NCI-H526 (cell line): ENCODE measurements at places on chromosomes 12 and 14.

DNA sequence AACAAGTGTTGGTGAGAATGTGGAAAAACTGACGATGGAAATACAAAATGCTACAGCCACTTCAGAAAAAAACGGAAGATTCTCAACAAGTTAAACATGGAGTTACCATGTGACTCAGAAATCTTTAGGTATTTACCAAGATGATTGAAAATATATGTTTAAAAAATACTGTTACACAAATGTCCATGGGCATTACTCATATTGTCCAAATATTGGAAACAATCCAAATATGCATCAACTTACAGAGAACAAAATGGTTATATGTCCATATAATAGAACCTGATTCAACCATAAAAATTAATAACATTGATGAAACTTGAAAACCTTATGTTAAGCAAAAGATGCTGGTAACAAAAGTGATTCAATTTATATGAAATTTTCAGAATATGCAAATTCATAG, 1057.7 kb upstream of the TMEM132C start:
- no peak for DNase-seq

- peak; percentile 31 for DNase-seq
Observed at GRCh38 chr14:57796556-57796955, 69.3 kb downstream of the SLC35F4 start.

DNA sequence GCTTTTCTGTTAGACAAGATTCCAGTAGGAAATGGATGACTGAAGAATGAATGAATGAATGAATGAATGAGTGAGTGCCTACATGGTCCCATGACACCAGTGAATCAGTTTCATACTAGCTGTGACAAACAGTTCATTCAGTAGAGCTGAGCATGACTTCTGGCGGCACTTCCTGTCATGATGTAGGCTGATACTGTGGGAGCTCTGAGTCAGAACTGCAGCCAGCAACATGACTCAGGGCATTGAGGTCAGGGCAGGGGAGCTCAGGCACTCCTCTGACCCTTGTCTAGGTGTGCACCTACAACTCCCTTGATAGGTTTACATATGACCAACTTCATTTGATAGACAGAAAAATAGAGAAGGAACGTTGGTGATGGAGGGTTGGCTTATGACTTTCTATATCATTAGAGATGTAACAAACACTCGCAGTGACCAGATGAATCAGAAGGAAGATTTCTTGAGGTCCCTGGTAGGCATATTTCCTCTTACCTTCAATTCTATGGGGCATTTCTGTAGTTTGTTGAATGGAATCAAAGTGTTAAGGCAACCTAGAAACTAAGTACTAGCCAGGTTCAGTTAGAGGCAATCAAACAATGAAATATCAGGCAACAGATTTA, 139.3 kb upstream of the ARHGAP5 start:
- DNase-seq, result no peak

GRCh38 chr12:31369712-31370521, 44.0 kb upstream of the SINHCAF start:
- peak; percentile 51 for DNase-seq

DNA sequence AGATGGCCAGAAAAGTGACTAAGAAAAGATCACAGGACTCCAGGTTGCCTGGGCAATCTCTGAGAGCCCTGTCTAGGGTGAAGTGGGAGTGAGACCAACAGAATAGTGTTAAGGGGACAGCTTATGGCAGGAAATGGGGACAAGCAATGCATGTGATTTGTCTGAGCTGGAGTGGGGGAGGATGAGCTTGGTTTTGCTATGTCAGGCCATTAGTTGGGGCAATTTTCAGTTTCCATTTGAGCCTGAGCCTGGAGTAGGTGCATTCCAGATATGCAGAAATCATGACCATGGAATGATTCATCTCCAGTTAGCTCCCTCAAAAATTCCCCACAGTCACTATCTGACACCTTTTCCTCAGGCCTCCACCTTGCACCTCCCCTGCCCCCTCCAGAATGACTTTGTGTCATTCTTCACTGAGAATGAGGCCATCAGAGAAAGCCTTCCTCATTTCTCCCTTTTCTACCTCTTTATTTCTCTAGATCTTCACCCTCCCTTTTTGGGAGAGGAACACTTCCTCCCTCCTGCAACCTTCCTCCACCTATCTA, 150.9 kb upstream of the PLEKHG7 start:
- DNase-seq, result no peak

- no peak for DNase-seq
Observed at GRCh38 chr14:67577909-67578749, 21.9 kb downstream of the PIGH start.

GRCh38 chr12:49976557-49976956, 3.8 kb downstream of the AQP6 start:
- DNase-seq, result no peak

GRCh38 chr14:64281805-64282204, 12.4 kb downstream of the ESR2 start:
- no peak for DNase-seq

GRCh38 chr12:6784296-6784695, 5.0 kb upstream of the CD4 start:
- no peak for DNase-seq

- DNase-seq, result no peak
Observed at GRCh38 chr12:98606359-98606988, 13.0 kb downstream of the SLC25A3 start.

DNA sequence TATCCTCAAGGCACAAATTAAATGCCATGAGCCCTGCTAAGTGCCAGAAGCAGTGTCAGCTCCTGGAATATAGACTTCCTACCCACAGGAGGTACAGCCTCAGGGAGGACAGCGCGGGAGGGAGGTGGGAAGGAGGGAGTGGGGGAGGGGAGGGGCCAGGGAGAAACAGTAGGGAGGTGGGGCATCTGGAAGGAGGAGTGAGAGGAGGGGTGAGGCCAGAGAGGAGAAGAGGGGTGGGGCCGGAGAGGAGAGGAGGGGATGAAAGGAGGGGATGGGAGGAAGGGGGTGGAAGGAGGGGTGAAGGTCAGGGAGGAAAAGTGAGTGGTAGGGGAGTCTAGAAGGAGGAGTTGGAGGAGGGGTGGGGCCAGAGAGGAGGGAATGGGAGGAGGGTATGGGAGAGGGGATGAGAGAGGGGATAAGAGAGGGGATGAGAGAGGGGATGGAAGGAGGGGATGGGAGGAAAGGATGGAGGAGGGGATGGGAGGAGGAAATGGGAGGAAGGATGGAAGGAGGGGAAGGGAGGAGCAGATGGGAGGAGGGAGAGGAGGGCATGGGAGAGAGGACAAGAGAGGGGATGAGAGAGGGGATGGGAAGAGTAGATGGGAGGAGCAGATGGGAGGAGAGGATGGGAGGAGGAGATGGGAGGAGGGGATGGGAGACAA, 9.2 kb upstream of the CCDC197 start:
- DNase-seq, result no peak

DNA sequence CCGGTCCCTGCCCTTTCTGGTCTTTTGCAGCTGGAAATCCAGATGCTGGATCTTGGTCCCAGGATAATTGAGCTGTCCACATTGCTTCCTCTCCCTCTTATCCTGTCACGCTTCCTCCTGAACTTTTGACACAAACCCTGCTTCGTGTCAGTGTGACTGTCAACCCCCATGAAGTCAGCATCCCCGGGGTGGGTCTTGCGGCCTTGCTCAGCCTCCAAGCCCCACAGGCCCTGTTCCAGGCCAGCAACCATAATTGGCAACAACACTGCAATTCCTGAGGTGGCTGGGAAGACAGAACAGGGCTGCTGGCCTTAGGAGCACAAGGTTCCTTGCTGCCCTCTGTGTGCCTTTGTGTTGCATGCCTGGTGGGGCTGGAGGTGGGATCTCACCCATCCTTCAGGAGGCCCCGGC, 74.9 kb downstream of the NTF3 start:
- DNase-seq, result no peak

DNA sequence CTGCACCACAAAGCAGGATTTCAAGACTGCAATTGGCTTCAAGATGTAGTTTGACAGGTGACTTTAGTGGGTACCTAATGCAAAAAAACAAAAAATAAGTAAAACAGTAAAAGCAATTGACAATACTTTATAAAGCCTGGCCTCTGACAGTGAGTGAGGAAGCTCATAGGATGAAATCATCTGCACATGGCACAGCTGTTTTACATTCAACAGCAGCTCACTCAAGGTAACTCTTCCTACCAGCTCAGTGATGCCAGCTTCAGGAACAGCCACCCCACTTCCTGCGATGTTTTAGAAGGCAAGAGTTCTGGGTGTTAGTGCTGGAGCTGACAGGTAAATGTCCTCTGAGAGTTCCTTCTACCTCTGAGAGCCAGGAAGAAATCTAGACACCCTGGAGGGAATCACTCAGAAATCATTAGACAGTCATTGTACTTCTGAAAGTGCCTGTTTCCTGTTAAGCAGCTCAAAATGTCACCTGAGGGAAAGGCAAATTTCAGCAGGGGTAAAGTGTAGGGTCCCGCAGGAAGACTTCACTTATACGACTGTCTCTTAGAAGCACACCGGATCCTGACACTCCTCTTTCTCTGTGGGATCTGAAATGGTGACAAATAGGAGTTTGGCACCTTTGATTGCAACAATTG, 99.9 kb downstream of the FOXN3 start:
- no peak for DNase-seq

DNA sequence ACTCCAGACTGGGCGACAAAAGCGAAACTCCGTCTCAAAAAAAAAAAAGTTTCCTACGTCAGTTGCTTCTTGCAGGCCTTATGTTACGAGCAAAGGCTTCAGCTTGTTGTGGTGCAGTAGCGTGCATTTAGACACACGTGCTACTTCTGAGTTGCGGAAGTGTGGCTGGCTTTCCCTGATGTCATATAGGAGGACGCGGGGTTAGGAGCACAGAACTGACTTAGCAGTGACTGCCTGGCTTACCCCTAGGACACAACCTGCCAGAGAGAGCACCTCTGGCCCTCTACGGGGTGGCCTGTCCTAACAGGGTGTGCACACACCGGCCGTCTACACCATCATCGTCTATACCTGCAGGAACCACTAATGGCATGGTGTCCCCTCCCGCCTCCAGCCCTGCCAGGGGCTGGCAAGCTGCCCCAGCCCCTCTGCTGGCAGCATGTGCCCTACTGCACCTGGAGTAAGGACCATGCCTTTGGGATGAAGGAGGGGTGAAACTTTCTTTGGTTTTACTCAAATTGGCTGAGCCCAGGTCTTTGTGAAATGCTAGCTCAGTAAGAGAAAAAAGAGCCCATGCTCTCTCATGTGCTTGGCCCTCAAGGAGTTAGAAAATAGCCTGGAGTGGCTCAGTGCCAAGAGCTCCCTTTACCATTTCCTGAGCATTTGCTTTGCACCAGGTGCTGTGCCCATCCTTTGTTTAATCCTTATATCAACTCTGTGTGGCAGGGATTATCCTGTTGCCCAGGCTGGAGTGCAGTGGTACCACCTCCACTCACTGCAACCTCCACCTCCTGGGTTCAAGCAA, 1.7 kb upstream of the GPR68 start:
- DNase-seq, result no peak

GRCh38 chr12:34288963-34289345, 266.7 kb downstream of the ALG10 start:
- no peak for DNase-seq

DNA sequence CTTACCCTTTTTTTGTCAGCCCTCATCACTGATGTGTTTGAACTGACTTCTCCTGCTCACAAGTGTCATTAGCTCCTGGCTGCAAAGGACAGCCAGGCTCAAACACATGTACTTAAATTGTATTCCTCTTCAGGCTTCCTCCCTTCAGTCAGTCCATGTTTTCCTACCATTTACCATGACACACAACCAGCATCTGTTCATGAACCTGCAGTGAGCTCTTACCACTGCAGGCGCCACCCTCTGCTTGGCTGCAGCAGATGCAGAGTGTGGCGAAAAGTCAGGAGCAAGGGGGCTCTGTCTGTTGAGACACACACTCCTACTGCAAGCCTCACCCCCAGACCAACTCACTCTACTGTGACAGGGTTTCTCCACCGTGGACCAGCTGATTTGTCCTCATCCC, 70.2 kb downstream of the TSPAN11 start:
- DNase-seq, result no peak

DNA sequence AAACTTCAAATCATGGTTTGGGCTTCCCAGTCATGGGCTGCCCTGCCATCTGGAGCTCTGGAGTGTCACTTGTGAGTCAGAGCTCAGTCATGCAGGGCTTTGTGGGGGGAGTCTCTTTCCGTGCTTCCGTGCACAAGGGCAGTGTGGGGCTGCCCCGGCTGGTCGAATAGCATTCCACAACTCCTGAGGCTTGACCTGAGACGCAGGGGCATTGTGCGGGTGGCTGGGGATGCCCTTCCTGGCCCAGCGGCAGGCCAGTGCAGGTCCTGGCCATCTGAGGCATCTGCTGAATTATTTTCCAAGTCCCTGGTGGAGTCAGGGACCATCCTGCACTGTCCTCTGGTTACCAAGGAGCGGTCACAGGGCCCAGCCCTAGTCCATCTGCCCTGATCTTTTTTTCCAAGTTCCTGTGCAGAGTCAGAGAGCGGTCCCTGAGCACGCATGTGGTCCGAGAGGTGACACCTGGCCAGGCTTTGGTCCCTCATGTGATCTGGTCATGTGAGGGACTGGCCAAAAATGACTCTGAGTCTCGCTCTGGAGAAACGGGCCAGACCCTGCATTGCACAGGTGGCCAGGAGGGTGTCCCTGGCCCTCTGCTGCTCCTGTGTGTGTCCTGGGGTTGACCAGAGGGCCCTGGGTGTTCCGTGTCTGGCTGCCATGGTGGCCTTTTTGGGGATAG, 167.0 kb upstream of the ALG10B start:
- DNase-seq, result no peak
